Inflammatory macrophage treated with lipopolysaccharide for 1 hour (primary cell): ENCODE measurements at places on chromosomes 11 and 22.

DNA sequence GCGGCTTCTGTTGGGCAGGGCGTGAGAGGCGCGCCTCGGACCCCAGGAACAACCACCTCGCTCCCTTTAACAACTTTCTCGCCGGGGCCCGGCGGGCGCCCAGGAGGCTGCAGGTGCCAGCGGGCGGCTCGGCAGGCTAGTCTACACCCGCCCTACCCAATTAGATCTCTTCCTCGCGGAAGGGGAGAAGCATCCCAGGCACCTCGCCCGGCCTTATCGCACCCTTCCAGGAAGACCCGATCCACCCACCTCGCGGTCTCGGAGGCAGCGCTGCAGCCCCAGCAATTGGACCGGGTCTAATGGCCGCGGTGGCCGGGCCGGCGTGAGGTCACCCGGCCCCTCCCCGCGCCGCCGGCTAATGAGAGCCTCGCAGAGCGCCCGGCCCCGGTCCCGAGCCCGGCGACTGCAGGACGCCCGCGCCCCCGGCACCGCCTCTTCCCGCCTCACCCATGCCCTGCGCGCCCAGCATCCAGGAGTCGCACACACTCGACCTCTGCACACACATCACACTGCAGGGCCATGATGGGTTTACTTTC lies at the start of gene PLAAT3:
TSS of gene PLAAT3 (minus strand) at position 298 of the 536 bp plus-strand sequence. CDS start 419 bp downstream, outside the sequence.
- no peak for DNase-seq

- DNase-seq = no peak
Observed at GRCh38 chr11:34446386-34446785, 7.7 kb downstream of the CAT start.

- no peak for DNase-seq
Observed at GRCh38 chr11:69682681-69683326, 7.7 kb upstream of the LTO1 start.

DNA sequence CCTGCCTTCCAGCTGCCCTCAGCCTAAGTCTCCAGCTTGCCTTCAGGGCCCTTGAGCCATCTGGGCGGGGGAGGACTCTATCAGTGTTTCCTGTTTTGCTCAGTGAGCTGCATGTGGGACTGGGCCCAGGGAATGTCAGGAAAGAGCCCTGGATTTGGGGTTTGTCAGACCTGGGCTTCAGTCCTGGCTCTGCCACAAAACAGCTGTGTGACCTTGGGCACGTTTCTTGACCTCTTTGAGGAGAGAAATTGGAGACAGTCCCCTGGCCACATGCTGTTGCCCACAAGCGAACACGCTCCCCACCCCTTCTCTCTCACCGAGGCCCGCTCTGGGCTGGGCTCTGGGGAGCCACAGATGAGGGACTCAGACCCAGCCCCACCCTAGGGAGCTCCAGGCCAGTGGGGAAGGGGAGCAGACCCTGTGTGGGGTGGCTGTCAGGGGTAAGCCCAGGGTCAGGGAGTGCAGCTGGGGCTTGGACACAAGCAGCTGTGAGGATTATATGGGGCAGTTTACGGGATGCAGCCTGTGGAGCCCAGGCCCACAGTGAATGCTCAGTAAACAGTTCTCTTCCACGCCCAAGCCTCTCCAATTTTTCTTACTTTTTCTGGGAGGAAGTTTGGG lies 12.3 kb downstream of the MYO7A start:
- no peak for DNase-seq

- no peak for DNase-seq
Observed at GRCh38 chr11:26946257-26946716, 47.6 kb upstream of the FIBIN start.

DNA sequence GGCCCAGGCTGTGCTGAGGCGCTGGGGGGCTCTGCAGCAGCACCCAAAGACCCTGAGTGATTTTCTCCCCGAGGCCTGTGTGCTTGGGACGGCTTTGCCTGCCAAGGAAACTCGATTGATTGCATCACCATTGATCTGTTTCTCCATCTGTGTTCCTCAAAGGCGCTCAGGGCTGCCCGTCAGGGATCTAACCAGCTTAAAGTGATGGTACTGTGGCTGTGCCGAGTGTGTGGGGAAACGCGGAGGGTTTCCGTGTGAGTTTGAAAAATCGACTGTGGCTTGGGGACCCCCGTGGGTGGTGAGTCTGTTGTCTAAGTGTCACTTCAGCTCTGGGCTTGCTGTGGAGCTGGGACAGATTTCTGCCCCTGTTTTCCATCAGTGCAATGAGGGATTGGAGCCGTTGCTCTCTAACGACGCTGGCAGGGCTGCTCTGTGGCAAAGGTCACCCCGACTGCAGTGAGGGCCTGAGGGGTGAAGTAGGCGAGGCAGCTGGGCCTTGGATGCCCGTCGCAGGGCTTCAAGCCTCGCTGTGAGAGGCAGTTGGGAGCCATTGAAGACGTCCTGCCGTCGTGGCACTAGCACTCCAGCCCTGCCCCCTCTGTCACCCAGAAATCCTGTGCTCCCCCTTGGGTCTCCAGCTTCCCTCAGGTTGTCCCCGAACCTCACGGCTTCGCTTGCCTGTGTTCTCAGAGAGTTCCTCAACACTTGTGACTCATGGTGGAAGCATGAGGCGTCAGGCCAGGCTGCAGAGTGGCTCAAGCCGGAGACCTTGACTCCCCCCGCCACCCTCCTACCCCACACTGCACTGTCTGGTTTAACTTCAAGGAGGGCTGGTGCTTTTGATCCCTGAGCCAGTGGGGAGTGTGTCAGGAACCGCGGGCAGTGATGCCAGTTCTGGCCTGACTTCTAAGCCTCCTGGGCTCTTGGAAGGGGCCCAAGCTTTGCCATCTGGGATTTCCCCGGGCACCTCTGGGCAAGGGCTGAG lies 21.8 kb downstream of the CACNA1I start:
- no peak for DNase-seq

- peak; percentile 60 for DNase-seq
Observed at GRCh38 chr22:36201630-36202319, at the start of gene APOL4. Gene APOL4, minus strand, starts transcription at chr22:36201809. Its CDS starts 75 bp downstream, at chr22:36201734.

GRCh38 chr11:66283461-66284105 lies 5.4 kb downstream of the YIF1A start:
- DNase-seq = no peak

DNA sequence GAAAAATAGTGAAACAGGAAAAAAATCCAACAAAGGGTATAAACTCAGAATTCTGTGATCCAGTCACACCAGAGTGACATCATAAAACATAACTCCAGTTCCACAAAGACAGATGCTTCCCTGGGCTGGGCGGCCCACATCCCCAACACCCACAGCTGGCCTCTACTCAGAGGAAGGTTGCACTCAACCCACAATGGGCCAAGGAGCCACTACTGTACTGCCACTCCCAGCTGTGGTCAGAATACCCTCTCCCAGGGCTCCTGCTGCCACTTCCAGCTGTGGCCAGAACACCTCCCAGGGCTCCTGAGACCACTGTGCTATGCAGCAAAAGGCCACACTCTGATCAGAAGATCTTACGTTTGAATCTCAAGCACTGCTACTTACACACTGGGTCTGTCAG lies 18.3 kb downstream of the SMCO4 start:
- DNase-seq = peak; percentile 79

- DNase-seq = no peak
Observed at GRCh38 chr22:39528080-39528661, 4.4 kb downstream of the RPS19BP1 start.

DNA sequence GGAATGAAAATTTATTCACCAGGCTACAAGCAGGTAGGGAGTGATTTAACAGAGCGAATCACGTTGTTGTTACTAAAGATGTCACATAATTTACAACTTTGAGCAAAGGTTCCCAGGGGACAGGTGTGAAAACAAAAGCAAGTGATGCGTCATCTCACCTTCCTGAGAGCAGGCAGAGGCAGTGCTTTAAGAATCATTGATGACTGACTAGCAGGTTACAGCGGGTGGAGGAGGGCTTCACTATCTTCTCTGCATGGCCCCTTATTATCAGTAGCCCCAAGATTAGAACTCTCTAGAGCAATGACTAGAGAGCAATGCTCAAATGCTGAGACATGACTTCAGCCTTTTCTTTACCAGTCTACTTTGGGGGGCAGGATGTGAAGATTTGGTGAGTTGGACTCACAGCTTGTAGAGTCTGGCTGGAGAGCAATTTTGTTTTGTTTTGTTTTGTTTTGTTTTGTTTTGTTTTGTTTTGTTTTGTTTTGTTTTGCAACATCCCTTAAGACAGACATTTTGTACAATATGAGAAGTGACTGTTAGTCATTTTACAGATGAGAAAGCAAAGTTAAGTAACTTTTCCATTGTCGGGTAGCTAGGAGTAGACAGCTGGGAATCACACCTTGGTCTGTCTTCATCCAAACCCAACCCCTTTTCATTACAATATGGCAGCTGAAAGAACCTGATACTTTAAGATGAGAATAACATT lies 84.8 kb downstream of the SLC1A2 start:
- DNase-seq = peak; percentile 68

DNA sequence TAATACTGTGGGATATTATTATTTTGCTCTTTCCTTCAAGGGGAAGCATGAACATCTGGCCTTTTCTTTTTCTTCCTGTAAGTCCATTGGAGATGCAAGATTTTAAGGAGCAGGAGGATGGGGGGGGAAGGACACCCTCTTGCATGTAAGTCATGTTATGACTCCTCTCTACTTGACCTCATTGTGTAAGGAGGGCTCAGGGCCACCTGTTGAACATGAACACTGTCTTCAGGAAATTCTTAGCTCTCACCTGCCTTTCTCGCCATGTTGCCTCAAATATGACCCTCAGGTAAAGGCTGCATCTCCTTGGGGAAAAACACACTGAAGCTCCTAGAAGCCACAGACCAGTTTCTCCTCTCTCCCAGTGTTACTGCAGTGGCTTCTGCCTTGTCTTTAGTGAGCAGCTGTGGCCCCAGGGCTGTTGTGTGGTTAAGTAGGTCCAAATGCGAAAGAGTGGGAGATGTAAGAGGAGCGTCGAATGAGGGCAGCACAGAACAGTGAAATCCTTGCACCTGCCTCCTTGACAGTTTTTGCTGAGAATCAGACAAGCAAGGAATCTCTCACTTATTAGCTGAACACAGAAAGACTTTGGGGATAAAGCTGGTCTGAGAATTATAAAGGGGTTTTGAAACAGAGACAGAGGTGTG lies 1.3 kb upstream of the RAG1 start:
- no peak for DNase-seq

DNA sequence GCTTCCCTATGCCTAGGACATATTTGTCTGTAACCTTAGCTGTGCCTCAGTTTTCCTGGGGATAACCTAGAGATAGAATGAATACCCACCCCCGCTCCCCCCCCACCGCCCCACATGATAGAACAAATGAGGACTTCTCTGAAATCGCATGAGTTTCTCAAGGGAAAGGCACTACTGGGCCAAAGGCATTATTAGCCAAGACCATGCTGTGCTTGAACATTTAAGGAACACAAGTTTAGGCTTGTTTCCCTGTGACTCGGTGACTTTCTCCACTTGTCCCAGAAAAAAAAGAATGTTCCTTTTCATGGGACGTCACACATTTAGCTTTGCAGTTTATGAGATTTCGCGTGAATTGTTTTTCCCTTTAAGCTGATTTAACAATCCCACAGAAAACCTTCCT lies 51.4 kb upstream of the CRTAM start:
- DNase-seq = peak; percentile 29

DNA sequence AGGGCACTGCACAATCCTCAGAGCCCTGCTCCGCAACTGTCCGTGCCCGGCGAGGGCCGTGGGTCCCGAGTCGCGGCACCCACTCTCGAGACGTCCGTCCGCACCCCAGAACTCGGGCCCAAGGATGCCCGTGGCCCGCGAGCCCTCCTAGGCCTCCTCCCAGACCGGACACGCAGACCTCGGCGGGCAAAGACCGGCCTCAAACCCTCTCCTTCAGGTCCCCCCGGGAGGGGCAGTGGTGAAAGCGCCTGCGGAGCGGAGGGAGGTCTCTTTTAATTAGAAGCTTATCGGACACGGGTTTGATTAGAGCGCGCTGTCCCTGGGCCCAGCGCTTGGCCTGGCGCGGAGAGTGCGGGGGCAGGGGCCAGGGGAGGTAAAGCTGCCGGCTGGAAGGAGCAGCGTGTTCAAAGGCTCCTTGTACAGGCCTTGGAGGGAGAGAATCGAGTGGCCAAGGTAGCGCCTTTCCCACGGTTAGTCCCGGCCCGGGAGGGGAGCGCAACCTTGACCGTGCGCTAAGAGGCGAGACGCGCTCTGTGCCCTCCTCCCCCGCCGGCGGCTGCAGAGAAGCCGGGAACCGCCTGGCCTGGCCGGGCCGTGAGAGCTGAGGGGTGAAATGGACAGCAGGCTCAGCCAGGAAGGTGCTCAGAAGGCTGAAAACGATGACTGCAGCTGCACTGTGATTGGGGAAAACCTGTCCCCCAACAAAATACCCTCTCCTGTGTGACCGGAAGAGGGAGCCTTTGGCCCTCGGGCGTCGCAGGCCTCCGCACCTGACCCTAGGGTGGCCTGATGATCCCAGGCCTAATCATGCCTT lies 4.6 kb downstream of the WT1 start:
- no peak for DNase-seq

DNA sequence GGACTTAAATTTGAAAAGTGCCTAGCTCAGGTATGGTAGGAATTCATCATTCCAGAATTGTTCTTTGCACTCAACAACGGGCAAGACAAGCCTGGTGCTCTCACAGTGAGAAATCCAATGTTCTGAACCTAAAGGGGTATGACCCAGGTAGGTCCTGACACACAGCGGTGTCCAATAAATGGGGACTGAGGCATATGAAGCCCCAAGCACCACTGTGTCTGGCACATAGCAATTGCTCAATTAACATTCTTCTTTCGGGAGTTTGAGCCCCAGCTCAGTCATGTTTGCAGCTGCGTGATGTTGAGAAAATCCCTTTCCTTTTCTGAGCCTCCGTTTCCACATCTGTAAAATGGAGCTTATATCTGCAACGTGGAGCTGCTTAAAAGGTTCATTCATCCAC lies 535.8 kb downstream of the MIAT start:
- no peak for DNase-seq

DNA sequence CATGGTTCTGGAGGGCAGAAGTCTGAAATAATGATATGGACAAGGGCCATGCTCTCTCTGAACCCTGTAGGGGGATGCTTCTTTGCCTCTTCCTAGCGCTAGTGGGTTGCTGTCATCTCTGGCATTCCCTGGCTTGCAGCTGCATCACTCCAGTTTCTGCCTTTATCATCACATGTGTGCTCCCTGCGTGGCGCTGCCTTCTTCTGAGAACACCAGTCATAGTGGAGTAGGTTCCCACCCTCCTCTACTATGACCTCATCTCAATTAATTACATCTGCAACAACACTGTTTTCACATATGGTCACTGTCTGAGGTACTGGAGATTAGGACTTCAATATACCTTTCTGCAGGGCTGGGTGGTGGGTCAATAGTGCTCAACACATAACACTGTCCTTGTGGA lies 402.3 kb upstream of the NARS2 start:
- no peak for DNase-seq

- peak; percentile 69 for DNase-seq
Observed at GRCh38 chr22:37420686-37421467, 6.4 kb downstream of the ELFN2 start.

DNA sequence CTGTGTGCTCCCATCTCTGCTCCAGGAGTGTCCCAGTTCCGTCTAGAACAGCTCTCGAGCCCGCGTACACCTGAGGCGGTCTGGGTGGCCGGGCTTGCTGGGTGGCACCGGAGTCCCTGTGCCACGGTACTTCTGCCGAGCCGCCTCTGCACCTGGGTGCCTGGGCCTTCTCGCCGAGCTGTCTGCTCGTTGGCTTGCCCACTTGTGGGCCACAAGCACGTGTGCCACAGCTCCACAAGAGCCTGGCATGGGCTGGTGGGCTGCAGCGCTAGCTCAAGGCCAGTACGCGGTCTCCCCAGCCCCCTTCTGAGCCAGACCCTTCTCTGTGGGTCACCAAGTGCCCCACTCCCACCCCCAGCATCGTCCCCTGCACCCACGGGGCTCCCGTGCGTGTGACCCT lies 388.0 kb downstream of the TBC1D22A start:
- DNase-seq = no peak
